ENCODE measurements at places on chromosomes 7 and 10. TPM values are rescaled to one million over a fixed set of nuclear protein-coding genes. Genes with fewer than 3 reads are reported as not detected.

The GNAI1 gene
- 31.9 TPM for polyA plus RNA-seq

The NDUFB8 gene
- polyA plus RNA-seq: 204 TPM

The PAPOLB gene
- not detected for polyA plus RNA-seq

The ZDHHC16 gene
- 69.6 TPM for polyA plus RNA-seq

The CAMK1D gene
- 10.4 TPM for polyA plus RNA-seq

The CXCL12 gene
- polyA plus RNA-seq: 93.4 TPM

The ST8SIA6 gene
- 0.10 TPM for polyA plus RNA-seq

The ARHGEF35 gene
- 0.10 TPM for polyA plus RNA-seq

- DNase-seq: no peak
These were observed 80.1 kb upstream of the ANKRD1 start for GRCh38 chr10:91000985-91001384.

GRCh38 chr7:143979359-143979758, 20.8 kb upstream of the OR6B1 start:
- no peak for DNase-seq

GRCh38 chr7:155001756-155002410, 1.0 kb downstream of the PAXIP1 start:
- no peak for DNase-seq

DNA sequence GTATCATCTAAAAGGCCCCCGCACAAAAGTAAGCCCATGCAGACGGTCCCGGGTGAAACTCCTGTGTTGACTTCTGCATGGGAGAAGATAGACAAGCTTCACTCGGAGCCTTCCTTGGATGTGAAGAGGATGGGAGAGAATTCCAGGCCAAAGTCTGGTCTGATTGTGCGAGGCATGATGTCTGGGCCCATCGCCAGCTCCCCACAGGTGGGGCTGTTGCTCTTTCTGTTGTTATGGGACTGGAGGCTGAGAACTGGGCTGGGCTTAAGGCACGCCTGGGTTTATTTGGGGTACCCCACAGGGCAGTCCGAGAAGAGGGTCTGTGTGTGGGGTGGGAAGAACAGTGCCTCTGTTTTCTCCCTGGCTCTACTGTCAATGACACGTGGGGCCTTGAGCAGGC, 14.6 kb downstream of the MINDY4 start:
- DNase-seq: no peak

GRCh38 chr7:65239707-65240352, 133.8 kb upstream of the ZNF92 start:
- no peak for DNase-seq

DNA sequence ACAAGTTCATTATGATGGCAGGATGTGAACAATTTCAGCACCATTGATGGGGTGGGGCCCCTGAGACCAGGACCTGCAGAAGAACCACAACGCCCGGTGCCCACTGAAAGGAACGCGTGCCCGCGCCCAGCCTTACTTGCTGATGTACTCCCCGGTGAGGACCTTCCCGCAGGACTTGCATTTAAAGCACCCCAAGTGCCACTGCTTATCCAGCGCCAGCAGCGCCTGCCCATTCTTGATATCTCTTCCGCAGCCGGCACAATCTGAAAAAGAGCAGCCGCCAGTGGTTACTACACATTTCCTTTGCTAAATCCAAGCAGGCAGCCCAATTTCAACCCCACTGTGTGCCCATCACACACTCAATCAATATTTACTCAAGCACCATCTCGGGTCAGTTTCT, 110.6 kb downstream of the ABLIM1 start:
- DNase-seq: no peak

DNA sequence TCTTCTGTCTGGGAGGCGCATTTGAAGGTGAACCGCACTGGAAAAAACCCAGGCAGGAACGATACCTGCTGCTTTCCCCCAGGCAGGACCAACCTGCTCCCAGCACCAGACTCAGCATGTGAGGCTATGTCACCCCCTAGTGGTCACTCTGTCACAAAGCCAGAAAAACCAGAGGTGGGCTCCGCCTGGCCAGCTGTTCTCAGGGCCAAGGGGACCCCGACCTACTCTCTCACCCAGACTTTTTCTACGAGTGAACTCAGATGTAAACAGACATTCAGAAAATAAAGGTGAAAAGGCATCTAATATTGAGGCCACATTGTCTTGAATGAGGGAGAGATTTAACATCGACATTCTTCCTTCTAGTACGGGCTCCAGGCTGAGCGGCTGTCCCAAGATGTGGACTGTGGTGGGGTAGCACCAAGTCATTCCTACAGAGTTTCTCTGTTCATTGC, 117.3 kb downstream of the PRKAG2 start:
- DNase-seq: no peak

GRCh38 chr10:21427804-21428481, 97.5 kb downstream of the SKIDA1 start:
- no peak for DNase-seq

DNA sequence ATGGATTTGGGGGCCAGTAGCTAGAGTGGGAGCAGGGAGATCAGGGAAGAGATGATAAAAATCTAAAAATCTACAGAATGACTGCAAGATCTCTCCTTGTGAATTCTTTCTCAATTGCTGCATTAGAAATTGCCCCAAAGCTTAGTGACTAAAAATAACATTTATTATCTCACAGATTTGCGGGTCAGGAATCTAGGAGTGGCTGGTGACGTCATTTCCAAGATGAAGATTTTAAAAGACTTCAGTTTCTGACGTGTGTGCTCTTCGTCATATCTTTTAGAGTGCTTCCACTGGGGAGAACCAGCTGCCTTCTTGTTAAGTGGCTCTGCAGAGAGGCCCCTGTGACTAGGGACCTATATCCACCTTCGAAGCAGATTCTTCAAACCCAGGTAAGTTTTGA, 112.6 kb downstream of the DGKI start:
- DNase-seq: no peak

GRCh38 chr10:47114680-47115186, 185.3 kb upstream of the GDF10 start:
- no peak for DNase-seq

DNA sequence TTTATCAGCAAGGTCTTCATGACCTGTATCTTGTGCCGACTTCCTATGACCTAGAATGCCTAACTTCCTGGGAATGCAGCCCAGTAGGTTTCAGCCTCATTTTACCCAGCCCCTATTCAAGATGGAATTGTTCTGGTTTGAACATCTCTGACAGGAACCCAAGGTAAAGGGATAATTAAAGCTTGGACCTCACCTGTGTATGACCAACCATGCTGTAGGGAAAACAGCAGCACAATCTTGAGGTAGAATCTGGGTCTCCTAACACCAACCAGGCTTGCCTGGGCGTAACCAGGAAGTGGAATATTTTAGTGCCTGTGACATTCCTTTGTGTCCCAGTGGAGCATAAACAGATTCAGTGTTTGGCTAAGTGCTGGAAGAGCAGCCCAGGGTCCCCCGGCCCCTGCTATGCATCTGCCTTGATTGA, 94.1 kb downstream of the PFKFB3 start:
- no peak for DNase-seq

GRCh38 chr7:38839851-38840250, 69.1 kb downstream of the VPS41 start:
- no peak for DNase-seq

DNA sequence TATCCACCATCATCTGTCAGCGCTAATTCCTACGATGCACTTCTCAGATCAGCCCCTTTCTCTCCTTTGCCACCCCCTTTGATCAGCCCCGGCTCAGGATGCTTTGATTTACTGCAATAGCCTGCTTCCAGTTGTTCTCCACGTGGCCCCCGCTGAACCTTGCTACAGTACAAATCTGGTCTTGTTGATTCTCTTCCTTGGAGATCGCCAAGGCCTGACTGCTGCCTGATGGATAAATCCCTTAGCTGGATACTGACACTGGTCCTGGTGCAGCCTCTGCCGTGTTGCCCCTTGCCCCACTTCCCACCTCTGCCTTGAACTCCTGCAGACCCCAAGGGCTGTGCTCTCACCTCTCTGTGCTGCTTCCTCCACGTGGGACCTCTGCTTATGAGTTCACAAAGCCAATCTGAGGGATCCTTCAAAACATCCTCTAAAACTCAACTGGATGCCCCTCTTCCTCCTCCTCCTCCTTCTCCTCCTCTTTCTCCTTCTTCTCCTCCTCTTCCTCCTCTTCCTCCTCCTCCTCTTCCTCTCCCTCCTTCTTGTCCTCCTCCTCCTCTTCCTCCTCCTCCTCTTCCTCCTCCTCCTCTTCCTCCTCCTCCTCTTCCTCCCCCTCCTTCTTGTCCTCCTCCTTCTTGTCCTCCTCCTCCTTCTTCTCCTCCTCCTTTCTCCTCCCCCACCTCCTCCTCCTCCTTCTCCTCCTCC, 15.3 kb downstream of the PLXNA4 start:
- no peak for DNase-seq

DNA sequence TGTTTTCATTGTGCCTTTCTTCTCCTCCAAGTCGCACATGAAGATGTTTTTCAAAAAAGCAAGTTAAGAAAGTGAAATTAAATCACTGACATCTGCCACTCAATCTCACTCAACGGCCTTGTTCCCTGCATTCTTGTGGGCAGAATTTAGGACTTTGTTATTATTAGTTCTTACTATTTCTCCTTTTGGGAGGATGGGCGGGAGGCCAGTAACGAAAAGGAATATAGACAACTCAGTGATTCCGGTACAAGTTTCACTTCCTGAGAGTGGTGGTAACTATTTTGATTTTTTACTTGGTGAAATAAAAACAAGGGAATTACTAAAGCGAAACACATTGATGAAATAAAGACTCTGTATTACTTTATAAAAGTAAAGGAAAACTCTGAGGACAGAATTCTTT, 231.9 kb upstream of the HABP2 start:
- DNase-seq: no peak

DNA sequence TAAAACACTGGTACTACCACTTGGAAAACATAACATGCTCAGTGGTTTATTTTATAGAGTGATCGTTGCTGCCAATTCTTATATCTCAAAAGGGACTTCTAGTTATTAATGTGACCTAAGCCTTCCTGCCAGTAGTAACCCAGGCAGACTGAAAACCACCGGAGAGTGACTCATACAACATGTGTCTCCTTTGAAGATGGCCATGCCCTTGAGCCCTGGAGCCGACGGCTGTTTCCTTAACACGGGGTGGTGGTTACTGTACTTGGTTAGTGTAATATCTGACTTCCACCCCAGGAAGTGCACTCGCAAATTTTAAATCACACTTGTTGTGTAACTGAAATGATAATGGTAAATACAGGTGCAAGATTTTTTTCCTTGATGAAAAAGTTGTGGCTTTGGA, 30.5 kb downstream of the JAKMIP3 start:
- DNase-seq: no peak

DNA sequence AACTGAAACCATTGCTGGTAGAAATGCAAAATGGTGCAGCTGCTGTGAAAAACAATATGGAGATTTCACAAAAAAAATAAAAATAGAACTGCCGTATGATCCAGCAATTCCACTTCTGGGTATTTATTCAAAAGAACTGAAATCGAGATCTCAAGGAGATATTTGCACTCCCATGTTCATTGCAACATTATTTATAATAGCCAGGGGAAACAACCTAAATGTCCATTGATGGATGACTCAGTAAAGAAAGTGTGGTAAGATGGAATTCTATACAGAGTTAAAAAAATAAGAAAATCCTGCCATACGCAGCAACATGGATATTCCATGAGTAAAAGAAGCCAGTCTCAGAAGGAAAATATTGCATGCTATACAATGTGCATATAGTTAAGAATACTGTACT, 290.6 kb upstream of the GHITM start:
- no peak for DNase-seq

DNA sequence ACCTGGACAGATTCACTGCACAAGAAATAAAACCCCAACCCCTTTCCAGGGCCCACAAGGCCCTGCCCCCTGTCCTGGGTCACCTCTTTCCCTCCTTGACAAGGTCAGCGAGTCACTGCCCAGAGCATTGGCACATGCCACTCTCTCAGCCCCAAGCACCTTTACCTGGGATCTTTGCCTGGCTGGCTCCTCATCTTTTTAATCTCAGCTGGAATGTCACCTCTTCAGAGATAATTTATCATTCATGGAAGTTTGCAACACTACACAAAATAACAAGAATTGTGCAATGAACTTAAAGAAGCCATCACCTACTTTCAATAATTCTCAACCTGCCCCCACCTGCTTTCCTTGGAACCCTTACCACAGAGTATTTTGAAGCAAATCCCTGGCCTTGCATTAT, 19.2 kb downstream of the ANTXRL start:
- DNase-seq: no peak

DNA sequence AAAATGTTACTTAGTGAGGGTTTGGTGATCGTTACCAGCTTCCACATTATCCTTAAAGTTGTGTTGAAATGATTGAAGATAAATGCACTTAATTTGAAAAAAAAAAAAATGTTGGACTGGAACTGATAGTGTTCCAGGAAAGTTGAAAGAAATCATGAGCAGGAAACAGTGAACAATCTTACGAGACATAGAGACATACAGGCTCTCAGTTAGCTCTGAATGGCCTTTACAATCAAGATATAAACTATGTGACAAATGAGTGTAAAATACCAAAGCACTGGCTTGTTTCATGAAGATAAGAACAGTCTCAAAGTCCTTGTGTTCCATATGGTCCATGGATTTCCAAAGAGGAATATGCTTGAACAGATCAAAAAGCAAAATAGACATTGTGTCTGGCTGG, 430.1 kb upstream of the ETV1 start:
- DNase-seq: no peak

DNA sequence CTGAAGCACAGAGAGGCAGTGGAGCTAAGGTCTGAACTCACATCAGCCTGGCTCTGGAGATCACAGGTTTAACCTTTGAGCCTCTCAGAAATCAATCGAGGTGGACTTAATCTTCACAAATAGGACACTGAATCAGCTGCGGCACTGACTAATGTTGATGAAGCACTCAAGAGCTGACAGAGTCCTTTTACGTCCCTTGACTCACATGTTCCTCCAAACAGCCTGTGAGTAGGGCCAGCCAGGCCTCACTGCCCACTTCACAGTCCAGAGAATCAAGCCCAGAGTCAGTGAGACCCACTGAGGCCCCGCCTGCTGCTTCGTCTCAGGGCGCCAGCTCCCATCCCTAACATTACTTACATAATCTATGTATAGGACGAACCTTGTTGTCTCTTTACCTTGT, 63.1 kb downstream of the TNS3 start:
- no peak for DNase-seq

DNA sequence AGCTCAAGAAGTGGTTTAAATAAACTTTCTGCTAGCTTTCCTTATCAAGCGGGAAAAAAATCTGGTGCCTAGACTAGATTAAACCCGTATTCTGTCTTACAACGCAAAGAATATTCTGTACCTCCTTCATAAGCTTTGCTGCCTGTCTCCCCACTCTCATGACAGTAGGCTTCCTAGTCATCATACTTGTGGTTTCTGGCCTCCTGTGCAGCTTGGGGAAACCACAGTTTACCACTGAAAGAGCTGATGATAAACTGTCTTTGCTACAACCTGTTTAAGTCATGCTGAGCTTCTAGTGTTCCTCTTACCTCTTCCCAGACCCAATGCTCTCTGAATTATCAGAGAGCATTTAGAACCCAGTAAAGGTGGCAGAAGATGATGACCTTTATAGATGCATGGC, 55.0 kb downstream of the PODXL start:
- peak; percentile 65 for DNase-seq

GRCh38 chr7:45241339-45242109, 83.9 kb downstream of the RAMP3 start:
- DNase-seq: no peak

GRCh38 chr7:31816810-31817209, 129.8 kb downstream of the PPP1R17 start:
- no peak for DNase-seq
